ENCODE measurements at places on chromosomes 1 and 21.

DNA sequence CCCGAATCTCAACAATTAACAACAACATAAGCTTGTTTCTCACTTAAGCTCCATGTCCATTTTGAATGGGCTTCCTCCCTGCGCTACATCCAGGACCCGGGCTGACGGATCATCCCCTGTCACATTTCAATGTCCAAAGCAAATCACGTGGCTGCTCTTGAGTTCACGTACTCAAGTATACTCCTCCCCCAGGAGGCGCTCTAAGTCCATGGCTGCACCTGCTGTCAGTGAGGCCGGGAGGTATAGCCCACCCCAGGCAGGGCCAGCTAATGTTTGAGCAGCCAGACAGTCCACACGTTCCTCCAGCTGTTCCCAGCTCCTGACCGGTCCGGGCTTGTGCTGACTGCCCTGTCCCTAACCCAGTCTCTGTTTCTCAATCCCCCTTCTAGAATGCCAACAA, 220.8 kb downstream of the SLC35F3 start:
- no peak for DNase-seq

DNA sequence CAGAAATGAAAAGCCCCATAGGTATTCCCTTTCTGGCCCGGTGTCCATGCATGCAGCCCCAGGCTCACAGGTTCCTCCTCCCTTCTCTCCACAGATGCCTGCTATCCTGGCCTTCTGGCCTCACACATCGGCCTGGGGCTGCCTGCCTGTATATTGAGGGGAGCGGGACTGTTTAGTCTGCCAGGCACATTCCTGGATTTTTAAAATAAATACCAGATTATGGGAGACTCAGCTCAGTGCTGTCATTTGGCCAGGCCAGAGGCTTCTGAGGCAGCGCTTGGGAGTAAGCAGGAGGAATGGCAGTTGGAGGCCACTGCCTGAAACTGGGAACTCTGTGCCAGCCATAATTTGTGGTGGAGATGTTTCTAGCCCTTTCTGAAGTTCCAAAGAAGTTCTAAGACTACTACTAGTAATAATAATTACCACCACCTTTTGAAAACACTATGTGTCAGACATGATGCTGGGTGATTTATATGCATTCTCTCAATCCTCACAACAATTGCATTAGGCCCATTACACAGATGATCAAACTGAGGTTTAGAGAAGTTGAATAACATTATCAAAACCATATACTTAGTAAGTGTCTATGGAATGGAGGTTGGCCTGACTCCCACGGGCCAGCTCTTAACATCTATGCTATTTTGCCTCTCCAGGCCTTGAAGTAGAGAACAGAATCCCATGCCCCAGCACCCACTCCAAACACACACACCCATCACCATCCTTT, 107.6 kb downstream of the PLXNA2 start:
- DNase-seq, result no peak

DNA sequence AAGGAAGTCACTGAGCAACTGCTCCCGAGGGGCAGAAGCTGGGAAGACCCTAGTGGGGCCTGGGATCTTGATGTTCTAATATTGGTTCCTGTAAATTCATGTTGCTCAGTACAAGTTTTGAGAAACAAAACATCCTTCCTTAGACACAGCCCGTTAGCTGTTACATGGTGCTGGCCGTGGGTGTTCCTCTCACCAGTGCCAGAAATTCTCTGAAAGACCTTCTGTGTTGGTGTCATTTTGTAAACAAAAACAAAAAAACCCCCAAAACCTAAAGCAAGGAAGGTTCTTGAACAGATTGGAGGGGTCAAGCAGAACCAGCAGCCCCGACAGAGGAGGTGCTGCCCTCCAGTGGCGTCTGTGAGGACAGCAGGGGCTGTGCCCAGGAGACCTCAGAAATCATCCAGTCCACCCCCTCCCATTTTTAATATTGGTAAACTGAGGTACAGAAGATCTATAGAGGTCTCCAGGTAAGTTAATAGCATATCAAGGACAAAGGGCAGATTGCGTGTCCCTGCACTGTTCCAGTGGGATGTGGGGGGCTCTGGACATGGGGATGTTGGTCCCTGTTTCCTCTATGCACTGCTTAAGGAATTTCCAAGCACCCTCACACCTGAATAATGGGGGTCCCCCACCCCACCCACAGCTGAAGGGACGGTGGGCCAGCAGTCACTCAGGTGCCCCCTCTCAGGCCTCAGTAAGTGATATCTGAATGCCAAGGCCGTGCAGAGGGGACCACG, 38.2 kb downstream of the SLC2A7 start:
- peak; percentile 19 for DNase-seq

DNA sequence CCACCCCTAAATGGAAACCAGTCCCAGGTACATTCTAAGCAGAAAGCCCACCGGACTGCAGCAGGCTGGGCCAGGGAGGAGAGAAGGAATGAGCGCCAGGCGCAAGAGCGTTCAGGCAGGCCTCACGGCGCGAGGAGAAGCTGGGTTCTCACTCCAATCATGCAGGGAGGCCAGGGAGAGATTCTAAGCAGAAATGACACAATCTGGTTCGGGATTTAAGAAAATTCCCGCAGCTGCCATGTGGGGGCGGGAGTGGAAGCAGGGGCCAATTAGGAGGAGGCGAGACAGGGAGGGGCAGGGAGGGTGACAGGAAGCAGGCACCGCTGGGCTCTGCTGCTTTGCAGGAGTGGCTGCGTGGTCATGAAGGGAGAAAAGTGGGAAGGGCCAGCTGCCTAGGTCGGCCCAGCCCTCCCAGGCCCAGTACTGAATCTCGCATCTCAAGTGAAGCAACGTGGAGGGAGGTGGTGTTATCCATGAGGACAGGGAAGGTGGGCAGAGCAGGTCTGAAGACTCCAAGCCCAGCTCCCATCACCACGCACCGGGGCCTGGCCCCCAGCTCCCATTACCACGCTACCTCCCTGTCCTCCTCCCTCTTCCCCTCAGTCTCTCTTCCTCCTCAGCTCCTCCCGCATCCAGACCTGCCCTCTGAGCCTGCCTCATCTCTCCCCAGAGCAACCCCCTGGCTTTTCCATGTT, 11.8 kb downstream of the NPHP4 start:
- no peak for DNase-seq

GRCh38 chr1:203099805-203100515, 14.1 kb upstream of the MYOG start:
- DNase-seq, result no peak
